Endothelial cell of umbilical vein (primary cell): ENCODE measurements at places on chromosomes 4 and X. TPM values are rescaled to one million over a fixed set of nuclear protein-coding genes. Genes with fewer than 3 reads are reported as not detected.

- H3K27me3 ChIP-seq, result no peaks in the 10 kb centered on the region
- peaks cover 2% of the 10 kb centered on the region for H3K36me3 ChIP-seq
- peaks cover 66% of the 10 kb centered on the region for H3K4me1 ChIP-seq
- peak; percentile 51 for DNase-seq
These were observed 5.2 kb downstream of the LDB2 start for GRCh38 chr4:16893141-16893651.

DNA sequence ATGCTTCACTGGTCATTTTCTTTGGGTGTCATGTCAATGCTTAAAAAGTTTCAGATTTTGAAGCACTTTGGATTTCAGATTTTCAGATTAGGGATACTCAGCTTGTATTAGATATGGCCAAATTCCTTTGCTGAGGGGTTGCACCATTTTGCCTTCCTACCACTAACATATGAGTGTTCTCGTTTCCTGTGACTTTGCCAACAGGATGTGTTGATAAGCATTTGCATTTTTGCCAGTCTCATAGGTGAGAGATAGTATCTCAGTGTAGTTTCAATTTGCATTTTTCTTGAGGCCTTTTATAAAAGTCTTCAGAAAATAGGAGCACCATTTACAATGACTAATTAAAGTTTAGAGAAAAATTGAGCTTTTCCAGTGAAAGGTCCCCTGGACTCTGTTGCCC is 71.6 kb upstream of the CLCN4 start:
- peak overlapping the region; percentile 15 for H3K27ac ChIP-seq
- peak; percentile 51 for DNase-seq
- H3K27me3 ChIP-seq, result no peaks in the 10 kb centered on the region
- H3K36me3 ChIP-seq, result peaks cover 3% of the 10 kb centered on the region
- peaks cover 52% of the 10 kb centered on the region for H3K4me1 ChIP-seq
- H3K4me3 ChIP-seq, result no peak overlapping the region

GRCh38 chrX:29547877-29548276 is 667.5 kb upstream of the MAGEB2 start:
- no peak overlapping the region for H3K27ac ChIP-seq
- no peak overlapping the region for H3K4me3 ChIP-seq
- H3K36me3 ChIP-seq, result no peaks in the 10 kb centered on the region
- no peaks in the 10 kb centered on the region for H3K27me3 ChIP-seq

GRCh38 chrX:130071611-130072344 is 38.5 kb downstream of the ELF4 start:
- peaks cover 29% of the 10 kb centered on the region for H3K36me3 ChIP-seq
- H3K4me1 ChIP-seq, result no peaks in the 10 kb centered on the region

DNA sequence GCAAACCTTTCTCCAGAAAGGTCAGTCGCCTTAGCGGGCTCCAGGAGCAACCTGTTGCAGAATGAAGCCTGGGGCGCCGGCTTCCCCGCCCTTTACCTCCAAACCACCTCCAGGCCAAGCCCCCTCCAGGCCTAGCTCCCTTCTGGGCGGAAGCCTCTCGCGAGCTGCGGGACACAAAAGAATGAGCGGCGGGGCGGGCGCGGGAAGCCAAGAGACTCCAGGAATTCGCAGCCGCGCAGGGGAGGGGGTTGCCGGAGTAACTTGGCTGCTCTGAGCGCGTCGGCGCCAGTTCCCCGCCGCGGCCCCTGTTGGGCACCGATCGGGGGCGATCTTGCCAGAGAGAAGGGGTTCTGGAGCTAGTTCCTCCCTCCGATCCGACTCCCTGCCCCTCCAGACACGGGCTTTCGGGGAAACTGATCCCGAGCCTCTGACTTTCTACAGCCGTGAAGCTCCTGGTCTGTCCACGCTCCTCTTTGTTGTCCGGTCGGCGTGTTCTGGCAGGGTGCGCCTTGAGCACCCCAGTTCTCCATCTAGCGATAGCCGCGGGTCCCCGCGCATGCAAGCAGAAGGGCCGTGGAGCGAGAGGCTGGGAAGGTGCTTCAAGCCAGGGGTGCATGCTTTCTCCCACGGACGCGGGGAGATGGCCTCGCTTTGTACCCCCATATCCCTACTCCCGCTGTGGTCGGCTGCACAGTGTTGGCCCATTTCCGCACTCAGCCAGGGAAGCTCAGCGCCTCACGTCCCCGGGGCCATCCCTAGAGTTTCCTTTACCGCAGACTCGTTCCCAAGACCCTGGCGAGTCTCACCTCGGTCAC is 1.2 kb downstream of the PROM1 start:
- DNase-seq, result peak; percentile 30
- H3K4me1 ChIP-seq, result peaks cover 6% of the 10 kb centered on the region
- no peak overlapping the region for H3K27ac ChIP-seq
- peaks cover 58% of the 10 kb centered on the region for H3K27me3 ChIP-seq

- no peak overlapping the region for H3K4me3 ChIP-seq
- no peaks in the 10 kb centered on the region for H3K4me1 ChIP-seq
- no peaks in the 10 kb centered on the region for H3K27me3 ChIP-seq
- no peaks in the 10 kb centered on the region for H3K36me3 ChIP-seq
These were observed 132.2 kb downstream of the IDS start for GRCh38 chrX:149372866-149373265.

DNA sequence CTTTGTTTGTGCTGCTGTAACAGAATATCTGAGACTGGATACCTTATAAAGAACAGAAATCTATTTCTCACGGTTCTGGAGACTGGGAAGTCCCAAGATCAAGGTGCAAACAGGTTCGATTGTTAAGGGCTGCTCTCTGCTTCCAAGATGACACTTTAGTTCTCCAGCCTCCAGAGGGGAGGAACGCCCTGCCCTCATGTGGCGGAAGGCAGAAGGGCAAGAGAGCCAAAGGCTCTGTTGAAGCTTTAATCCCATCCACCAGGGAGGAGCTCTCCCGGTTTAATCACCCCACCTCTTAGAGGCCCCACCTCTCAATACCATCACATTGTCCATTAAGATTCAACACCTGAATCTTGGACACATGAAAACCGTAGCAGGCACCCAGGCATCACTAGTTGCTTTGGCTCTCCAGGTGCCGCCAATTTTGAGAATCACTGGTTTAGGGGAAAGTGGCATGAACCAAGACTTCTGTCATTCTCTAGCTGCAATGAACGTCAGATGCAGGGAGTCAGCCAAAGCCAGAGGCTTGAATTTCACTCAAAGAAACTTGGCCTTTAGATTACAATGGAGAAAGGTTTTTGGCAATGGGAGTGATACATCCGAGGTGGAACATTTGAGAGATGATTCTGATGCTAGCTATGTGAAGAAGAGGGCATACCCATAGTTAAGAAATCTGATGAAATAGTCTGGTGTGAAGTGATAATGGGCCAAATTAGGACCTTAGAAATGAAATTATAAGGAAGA is 15.7 kb downstream of the FHL1 start:
- H3K4me1 ChIP-seq, result no peaks in the 10 kb centered on the region
- H3K27ac ChIP-seq, result no peak overlapping the region
- H3K36me3 ChIP-seq, result no peaks in the 10 kb centered on the region
- peak; percentile 59 for DNase-seq
- H3K4me3 ChIP-seq, result no peak overlapping the region

- peaks cover 21% of the 10 kb centered on the region for H3K4me1 ChIP-seq
- no peak overlapping the region for H3K4me3 ChIP-seq
- no peaks in the 10 kb centered on the region for H3K27me3 ChIP-seq
These were observed 98.9 kb downstream of the KLHL8 start for GRCh38 chr4:87121341-87122065.

DNA sequence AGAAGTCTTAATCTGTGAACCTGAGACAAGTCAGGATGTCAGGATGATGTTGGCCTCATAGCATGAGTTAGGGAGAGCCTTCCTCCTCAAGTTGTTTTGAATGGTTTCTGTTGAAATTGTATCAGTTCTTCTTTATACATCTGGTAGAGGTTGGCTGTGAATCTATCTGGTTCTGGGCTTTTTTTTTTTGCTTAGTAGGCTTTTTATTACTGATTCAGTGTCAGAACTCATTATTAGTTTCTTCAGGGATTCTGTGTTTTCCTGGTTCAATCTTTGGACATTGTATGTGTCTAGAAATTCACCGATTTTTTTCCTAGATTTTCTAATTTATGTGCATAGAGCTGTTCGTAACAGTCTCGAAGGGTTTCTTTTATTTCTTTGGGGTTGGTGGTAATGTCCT is 14.9 kb downstream of the GLUD2 start:
- no peak overlapping the region for H3K4me3 ChIP-seq
- DNase-seq, result no peak
- H3K4me1 ChIP-seq, result no peaks in the 10 kb centered on the region
- no peaks in the 10 kb centered on the region for H3K36me3 ChIP-seq
- no peaks in the 10 kb centered on the region for H3K27me3 ChIP-seq

- DNase-seq, result no peak
- no peak overlapping the region for H3K4me3 ChIP-seq
- no peaks in the 10 kb centered on the region for H3K4me1 ChIP-seq
- no peaks in the 10 kb centered on the region for H3K27me3 ChIP-seq
- no peak overlapping the region for H3K27ac ChIP-seq
These were observed 46.8 kb downstream of the STEEP1 start for GRCh38 chrX:119518371-119518770.

DNA sequence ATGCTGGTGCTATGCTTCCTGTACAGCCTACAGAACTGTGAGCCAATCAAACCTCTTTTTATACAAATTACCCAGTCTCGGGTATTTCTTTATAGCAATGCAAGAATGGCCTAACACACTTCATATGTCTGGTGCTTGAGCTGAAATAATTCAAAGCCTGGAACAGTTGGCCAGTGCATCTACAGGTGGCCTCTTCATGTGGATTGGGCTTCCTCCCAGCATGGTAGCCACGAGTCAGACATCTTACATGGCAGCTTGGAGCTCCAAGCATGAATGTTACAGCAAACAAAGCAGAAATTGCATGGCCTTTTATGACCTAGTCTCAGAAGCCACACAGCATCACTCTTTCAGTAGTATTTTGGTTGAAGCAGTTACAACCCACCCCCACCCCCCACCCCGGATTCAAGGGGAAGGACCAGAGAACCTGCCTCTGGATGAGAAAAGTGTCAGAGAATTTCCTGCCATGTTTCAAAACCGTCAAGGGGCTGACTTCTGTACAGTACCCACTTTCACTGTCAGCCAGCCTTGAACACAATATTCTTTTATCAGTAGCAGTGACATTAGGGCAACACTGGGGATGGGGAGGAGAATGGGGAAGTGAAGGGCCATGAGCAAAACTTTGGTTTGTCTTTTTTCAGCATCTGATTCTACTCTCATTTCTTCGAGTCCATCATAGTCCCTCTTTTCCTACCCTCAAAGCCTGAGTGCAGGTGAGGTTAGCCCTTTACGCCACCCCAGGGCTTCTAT is 368.7 kb downstream of the BCOR start:
- H3K36me3 ChIP-seq, result no peaks in the 10 kb centered on the region
- H3K27me3 ChIP-seq, result no peaks in the 10 kb centered on the region
- H3K27ac ChIP-seq, result no peak overlapping the region
- H3K4me1 ChIP-seq, result peaks cover 28% of the 10 kb centered on the region
- H3K4me3 ChIP-seq, result no peak overlapping the region

The BMX gene
- 86.0 and 105 TPM in 2 replicates for total RNA-seq

The TCEAL9 gene
- total RNA-seq, result 98.3 and 99.2 TPM in 2 replicates

The STS gene
- total RNA-seq, result 3.6 and 4.9 TPM in 2 replicates

The CFP gene
- total RNA-seq, result 1.00 and 1.9 TPM in 2 replicates

The NEIL3 gene
- total RNA-seq, result 6.9 and 8.2 TPM in 2 replicates
